ENCODE measurements at places on chromosomes 5 and 9.

DNA sequence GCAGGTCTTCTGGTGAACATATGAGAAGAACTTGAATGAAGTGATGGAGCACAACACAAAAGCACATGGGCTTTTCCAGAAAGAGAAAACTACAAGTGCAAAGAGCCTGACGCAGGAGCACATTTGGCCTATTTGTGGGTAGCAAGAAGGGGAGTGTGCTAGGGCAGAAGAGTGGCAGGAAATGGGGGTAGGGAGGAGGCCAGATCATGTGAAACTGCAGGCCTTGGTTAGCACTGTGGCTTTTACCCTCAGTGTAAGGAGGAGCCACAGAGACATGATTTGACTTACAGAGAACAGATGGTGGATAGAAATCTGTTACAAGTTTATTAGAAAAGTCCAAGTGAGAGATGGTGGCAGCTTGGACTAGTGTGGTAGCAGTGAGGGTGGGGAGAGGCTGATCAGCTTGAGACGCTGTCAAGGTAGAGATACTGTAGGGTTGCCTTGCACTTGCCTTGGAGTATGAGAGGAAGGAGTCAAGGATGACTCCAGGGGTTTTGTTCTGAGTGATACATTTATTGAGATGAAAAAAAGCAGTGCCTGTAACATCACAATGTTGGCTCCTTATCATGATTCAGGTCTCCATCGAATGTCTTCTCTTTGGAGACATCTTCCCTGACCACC lies 126.7 kb downstream of the PPP2R2B start:
- DNase-seq: peak; percentile 19

- no peak for DNase-seq
These were observed 38.7 kb upstream of the CDKN2AIPNL start for GRCh38 chr5:134450374-134450773.

DNA sequence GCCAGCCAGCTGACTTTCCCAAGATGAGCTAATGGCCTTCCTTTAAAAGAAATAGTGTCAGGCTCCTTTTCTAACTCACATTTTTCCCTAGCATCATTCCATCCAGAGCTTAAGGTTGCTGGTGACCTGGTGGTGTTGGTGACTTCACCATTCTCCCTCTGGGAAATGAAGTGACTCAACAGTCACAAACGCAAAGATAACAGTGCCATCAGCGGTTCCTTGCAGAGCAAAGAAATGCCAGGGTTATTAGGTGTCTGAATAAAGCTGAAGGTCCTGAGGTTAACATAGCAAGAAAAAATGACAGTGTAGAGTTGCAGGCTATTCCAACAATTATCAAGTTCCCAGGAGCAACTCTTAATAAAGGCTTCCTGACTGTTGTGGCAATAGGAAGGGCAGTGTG lies 111.8 kb upstream of the SLC44A1 start:
- no peak for DNase-seq

- no peak for DNase-seq
These were observed 84.7 kb downstream of the ST8SIA4 start for GRCh38 chr5:100818340-100818739.

DNA sequence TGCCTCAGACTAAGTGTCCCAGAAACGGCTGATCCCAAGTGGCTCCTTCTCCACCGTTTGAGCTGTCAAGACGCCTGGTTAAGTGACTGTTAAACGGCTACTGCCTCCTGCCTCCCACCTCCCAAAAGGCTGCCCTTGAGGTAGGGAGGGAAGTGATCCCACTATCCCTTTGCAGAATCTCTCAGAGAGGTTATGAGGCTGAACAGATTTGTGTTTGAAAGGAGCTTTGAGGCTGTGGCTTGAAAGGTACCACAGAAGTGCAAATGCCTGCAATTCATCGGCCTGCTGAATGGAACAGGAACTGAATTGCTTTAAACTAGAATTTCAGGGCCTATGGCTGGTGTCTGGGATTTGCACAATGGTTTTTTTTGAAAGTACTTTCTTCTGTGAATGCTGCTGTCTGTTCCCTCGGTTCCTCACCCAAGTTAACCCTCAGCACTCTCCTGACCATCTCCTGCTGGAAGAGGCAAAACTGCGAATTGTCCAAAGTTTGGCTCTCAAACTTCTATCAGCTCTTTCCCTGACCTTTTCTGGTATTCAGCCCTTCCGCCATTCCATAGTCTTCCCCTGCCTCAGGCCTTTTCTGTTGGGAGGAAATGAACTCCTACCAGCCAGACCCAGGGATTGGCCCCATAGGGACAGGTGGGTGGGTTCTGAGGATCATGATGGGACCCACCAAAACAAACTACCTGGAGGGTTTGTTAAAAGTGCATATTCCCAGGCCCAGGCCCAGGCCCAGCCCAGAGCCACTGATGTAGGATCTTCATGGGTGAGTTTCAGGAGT lies 453.3 kb downstream of the KDM4C start:
- no peak for DNase-seq

GRCh38 chr9:125293134-125293533 lies 31.5 kb downstream of the GAPVD1 start:
- DNase-seq: no peak

- DNase-seq: no peak
These were observed 235.5 kb upstream of the CDH18 start for GRCh38 chr5:20223451-20223850.

DNA sequence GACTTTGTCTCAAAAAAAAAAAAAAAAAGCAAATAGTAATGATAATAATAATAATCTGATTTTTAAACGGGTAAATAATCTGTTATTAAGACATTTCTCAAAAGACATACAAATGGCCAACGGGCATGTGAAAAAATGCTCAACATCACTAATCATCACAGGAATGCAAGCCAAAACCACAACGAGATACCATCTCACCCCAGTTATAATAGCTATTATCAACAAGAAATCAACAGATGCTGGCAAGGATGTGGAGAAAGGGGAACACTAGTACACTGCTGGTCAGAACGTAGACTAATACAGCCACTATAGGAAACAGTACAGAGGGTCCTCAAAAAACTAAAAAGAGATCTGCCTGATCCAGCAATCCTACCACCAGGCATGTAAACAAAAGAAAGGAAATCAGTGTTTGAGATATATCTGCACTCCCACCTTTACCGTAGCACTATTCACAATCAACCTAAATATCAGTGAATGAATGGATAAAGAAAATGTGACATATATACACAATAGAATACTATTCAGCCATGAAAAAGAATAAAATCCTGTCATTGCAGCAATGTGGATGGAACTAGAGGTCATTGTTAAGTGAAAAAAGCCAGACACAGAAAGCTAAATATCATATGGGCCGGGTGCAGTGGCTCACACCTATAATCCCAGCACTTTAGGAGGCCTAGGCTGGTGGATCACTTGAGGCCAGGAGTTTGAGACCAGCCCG lies 24.9 kb downstream of the VAV2 start:
- DNase-seq: no peak

DNA sequence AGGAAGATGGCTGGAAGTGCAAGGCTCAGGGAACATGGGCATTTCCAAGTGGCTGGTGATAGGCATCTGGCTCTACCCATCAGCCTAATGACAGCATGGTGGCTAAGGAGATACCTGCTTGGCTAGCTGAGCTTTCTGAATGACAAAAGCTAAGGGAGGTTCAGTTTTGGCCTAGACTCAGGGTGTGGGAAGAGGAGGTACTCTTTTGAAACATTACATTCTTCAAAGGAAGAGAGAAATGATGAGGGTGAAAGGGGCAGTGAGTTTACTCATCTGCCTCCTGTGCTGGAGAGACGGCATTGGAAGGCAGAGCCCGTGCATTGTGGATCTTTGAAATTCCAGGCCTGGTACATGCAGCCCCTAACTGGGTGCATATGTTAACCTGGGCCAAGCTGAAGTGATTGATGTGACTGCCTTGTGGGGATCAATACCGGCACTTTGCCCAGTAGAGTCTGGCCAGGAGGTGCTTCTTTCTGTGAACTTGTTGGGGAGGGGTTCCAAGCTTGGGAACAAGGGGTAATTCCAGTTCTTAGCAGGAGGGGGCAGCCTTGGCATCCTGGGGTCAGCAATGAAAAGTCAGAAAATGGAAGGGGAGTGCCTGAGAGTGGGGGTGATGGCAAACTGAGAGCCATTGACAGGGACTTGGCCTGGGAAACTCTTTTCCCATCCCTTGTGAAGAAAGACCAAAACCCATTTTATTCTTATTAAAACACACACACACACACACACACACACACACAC lies 108.6 kb downstream of the ACER2 start:
- no peak for DNase-seq

DNA sequence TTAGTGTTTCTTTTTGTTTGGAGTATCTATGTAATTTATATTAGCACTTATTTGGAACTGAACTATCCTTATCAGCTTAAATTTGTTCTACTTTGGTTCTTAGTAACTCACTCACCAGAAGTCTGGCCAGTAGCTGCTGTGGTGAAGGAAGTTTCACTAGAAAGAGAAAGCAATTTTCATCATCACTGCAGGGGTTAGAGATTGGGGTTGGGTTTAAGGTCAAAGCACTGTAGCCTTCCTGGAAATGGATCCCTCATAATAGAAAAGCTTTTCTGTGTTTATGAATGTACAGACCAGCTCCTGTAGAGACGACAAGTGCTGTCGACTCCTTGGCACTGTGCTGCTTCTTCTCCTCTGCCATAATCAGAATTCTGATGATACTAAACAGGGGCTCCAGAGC lies 22.2 kb downstream of the MROH2B start:
- DNase-seq: no peak

GRCh38 chr5:173793648-173794548 lies 94.3 kb upstream of the CPEB4 start:
- no peak for DNase-seq

- no peak for DNase-seq
These were observed 89.5 kb downstream of the ARSB start for GRCh38 chr5:78895616-78896015.

DNA sequence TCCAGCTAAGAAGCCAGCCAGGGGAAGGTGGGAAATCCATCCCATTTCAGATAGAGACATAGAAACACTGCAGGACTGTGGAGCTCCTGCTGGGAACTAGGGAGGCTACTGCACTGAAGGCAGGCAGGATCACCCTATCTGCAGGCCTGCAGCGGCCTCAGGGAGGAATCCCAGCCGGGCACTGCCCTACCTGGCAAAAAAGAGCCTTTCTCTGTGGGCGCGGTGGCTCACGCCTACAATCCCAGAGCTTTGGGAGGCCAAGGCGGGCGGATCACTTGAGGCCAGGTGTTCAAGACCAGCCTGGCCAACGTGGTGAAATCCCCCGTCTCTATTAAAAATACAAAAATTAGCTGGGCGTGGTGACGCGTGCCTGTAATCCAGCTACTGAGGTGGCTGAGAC lies 71.4 kb upstream of the PHYKPL start:
- DNase-seq: no peak

GRCh38 chr9:89716559-89716958 lies 111.7 kb downstream of the GADD45G start:
- no peak for DNase-seq

DNA sequence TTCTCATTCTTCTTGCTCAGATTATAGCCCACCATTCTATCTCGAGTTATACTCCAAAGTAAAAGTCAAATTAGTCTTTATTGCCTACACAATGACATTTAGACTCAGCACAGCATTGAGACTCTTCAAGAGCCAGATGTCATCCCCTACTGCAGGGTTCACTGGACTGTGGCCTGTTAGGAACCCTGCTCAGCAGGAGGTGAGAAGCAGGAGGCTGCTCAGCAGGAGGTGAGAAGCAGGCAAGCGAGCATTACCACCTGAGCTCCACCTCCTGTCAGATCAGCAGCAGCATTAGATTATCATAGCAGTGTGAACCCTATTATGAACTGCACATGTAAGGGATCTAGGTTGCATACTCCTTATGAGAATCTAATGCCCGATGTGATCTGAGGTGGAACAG lies 12.7 kb upstream of the LIFR start:
- no peak for DNase-seq

DNA sequence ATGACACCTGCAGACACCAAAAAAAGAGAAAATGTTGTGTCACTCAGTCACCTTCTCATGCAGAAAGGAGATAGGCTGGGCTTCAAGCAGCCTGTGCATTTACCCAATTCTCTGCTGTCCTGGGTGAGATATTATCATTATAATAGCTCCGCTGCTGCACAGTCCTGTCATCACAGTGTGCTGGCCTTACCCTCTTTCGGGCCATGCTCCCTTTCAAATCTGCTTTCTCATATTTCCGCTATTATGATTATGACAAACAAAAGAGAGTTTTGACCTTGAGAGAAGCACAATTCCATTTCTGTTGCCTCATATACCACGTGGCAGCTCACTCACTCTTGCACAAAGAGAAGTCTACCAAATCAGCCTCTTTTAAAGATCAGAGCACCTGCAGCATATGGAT lies 1350.1 kb upstream of the ACO1 start:
- DNase-seq: no peak

GRCh38 chr5:157767689-157768088 lies 24.2 kb downstream of the LSM11 start:
- no peak for DNase-seq

DNA sequence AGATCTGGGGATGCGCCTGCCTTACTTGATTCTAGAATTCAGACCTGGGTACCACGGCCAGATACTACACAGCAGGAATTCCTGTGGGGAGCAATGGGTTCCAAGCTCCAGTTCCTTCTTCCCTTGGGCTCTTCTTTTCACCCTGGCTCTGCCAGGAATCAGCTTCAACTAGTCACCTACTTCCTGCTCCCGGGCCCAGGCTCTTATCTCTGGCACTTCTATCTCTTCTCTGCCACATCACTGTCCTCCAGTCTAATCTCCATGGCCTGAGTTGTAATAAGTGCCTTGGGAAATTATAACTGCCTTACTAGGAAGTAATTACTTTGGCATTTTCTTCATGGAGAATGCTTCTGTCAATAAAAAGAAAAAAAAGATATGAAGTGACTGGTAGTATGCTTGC lies 26.2 kb upstream of the SERINC5 start:
- no peak for DNase-seq

DNA sequence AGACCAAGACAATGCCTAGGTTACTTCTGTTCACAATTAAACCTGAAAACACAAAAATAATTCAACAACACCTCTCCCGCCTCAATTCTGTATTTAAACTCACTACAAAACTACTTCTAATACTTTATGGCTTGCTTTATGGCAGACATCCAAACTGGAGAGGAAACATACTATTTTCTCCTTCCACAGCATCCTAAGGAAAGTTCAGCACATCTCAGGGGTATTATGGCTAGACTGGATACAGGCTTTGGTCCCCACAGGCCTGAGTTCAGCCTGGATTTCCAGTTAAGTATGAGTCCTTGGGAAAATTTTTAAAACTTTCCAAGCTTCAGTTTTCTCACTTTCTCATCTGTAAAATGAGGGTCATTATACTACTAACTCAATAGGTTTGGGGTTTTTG lies 480.2 kb downstream of the CAAP1 start:
- no peak for DNase-seq

- DNase-seq: no peak
These were observed 29.0 kb downstream of the ADRB2 start for GRCh38 chr5:148855249-148856008.

GRCh38 chr5:107378218-107378899 lies 292.4 kb downstream of the EFNA5 start:
- DNase-seq: no peak

Measured in stimulated activated CD4-positive, alpha-beta T cell treated with anti-CD3 and anti-CD28 coated beads, TNF-alpha, amount 100 ng/mL, for 24 hours (primary cell).